Common myeloid progenitor, CD34-positive (primary cell): ENCODE measurements at places on chromosomes 1 and 21.
A peak's percentile ranks its signal among the peaks of the same experiment; 100 is the strongest.

- no peak for DNase-seq
Observed at GRCh38 chr21:42747746-42748351, 94.4 kb downstream of the PDE9A start.

- DNase-seq, result peak; percentile 2
Observed at GRCh38 chr1:115545791-115546733, 95.7 kb upstream of the VANGL1 start.

DNA sequence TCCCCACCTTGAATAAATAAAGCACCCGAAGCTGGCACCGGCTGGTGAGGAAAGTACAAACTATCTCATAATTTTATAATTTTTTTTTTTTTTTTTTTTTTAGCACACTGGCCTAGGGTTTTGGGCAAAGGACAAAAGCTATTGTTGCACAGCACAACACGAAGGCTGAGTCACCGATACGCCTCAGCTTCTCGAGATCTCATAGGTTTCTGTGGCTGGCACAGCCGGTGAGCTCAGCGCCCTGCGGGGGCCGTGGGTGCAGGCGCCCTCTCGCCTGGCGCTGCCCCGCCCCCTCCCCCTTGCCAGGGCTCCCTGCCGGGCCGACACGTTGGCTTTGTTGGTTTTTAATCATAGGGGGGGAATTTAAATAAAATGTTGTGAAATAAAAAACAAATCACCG is 17.2 kb downstream of the CASZ1 start:
- DNase-seq, result no peak

DNA sequence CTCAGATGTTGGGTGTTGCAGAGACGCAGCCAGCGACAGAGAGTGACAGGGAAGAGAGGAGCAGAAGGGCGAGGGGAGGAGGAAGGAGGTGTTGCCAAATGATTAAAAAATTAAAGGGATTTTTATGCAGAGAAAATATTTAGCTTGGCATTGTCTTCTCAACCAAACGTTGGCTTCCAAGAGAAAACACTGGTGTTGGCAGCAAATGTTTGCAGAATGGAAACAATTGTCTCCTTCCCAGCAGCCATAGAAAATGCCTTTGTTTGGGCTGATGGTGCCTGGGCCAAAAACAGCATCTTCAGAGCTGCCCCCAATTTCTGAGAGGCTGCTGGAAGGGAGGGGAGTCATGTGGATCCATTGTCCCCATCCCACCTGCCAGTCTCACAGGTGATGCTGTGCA is 29.7 kb upstream of the GRIK3 start:
- DNase-seq, result no peak

DNA sequence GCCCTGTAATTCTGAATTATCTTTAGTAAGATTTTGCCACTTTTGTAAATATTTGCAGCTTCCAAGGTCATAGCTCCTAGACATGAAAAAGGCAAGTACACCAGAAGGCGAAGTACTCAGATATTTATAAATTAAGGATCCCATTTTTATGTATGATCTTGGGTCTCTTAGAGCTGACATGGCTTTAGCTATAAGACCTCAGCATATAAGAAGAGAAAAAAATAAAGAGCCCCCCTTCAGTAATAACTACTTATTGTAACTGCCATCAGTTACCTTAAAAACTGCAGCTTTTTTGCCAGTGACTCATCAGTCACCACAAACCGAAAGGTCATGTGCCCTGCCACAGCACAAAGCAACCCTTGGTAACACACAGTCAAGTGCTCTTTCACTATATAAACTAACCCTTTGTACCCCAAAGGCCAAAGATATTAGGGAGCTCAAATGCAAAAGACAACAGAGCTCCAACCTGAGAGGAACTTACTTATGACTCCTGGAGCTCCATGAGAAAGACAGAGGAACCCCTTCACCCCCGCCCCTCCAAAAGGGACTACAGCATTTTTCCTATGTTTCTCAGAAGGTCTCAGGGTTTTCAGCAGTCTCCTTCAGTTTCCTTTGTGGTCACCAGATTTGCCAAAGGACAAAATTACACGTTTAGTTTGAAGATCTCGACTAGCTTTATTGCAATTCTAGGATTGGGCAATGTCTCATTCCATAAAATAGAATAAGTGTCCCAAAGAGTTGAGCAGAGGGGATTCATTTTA is 219.8 kb upstream of the DUSP10 start:
- DNase-seq, result peak; percentile 94

DNA sequence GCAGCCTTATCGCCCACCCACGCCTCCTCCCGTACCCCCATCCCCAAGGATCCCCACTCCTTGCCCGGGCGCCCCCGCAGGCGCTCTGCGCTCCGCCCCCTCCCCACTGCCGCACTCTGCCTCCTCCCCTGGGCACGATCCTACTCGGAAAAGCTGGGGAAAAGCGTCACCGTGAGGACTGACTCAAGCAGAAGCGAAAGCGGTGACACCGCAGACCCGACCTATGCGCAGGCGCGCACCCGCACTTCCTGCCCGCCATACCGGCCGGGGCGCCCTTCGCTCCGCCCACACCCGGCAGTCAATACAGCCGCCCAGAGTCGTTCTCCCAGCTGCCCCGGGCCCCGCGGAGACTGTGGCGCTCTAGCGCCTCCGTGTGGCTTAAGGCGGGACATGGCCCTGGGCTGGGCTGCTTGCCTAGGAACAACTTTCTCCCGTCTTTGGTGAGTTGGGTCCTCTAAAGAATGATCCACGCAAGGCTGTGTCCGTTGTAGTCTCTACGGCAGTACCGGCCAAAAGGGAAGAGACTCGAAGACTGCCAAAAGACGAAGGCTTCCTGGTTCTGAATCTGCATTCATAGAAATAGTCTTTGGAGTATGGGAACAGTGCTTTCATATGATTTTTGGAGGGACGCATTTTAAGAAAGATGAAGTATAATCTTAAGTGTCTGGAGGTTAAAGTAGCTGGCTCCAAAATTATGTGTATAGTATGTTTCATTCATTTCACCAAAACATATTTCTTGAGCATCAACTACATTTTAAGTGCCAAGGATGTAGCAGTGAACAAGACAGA is at the start of gene OMA1:
Gene OMA1, minus strand, starts transcription at position 207 of the 789 bp plus-strand sequence. CDS start 7,432 bp downstream, outside the sequence.
- peak; percentile 97 for DNase-seq

- DNase-seq, result no peak
Observed at GRCh38 chr21:26835027-26835713, 10.0 kb downstream of the ADAMTS1 start.

DNA sequence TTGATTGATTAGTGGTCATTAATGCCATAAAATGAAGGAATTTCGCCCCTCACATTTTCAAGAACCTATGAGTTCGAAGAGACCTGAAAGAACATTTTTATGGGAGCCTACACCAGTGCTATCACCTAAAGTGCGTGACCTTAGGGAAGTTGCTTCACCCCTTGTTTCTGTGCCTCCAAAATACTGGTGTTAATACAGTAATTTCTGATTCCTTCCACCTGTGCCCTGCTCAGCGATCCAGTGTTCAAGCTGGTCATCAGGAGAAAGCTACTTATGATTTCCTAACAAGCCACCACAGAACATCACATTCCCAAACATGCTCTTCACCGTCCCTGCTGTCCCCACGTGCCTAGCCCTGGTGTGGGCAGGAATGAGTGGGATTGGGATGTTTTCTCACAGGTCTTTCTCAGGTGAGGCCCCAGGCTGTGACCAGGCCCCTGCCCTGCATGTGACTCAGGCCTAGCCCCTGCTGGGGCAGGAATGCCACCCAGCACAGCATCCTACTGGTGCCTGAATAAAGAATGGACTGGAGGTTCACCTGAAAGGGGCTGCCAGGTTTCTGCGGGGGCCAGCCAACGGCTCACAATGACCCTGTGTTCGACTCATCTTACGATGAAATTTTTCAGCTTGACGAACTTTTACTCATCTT is 60.3 kb downstream of the CD247 start:
- no peak for DNase-seq

DNA sequence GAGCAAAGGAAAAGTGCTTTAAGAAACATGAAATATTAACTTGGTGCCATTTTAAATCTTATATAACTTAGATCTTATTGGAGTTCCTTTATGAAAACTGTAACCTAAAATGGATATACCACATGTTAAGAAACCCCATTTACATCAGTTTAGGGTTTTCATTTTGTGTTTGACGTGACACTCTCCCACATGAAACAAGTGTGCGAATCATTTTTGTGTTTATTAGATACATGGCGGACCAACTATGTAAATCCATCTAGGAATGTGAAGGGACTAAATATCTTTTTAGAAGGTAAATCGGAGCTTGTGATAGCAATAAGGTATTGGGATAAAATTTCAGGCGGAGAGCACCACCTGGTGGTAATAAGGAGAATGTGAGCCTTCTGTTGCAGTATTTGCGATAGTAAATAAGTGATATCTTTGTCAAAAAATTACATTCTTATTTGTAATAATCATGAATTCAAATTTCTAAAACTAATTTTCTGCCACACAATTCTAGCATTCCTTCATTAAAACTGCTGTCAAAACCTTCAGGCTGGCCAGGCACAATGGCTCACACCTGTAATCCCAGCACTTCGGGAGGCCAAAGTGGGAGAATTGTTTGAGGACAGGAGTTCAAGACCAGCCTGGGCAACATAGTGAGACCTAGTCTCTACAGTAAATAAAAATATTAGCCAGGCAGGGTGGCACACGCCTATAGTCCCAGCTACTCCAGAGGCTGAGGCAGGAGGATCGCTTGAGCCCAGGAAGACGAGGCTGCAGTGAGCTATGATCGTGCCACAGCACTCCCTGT is 31.3 kb downstream of the SMAP2 start:
- DNase-seq, result peak; percentile 82

- no peak for DNase-seq
Observed at GRCh38 chr1:183723571-183723970, 70.5 kb upstream of the APOBEC4 start.

- DNase-seq, result no peak
Observed at GRCh38 chr1:231045286-231045685, 5.2 kb upstream of the FAM89A start.

- no peak for DNase-seq
Observed at GRCh38 chr1:242128951-242129502, 130.1 kb upstream of the MAP1LC3C start.

GRCh38 chr1:197465528-197466327 is 197.7 kb downstream of the CRB1 start:
- no peak for DNase-seq

DNA sequence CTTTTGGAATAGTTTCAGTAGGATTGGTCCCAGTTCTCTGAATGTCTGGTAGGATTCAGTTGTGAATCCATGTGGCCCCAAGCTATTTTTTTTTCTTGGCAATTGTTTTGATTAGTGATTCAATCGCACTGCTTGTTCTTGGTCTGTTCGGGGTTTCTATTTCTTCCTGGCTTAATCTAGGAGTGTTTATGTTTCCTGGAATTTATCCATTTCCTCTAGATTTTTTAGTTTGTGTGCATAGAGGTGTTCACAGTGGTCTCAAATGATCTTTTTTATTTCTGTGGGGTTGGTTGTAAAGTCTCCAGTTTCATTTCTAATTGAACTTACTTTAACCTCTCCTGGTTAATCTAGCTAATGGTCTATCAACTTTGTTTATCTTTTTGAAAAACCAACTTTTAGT is 117.6 kb downstream of the NME7 start:
- DNase-seq, result no peak

- peak; percentile 9 for DNase-seq
Observed at GRCh38 chr1:23249787-23250454, 32.6 kb upstream of the HTR1D start.

GRCh38 chr1:2072109-2072806 is 22.0 kb downstream of the PRKCZ start:
- DNase-seq, result no peak

DNA sequence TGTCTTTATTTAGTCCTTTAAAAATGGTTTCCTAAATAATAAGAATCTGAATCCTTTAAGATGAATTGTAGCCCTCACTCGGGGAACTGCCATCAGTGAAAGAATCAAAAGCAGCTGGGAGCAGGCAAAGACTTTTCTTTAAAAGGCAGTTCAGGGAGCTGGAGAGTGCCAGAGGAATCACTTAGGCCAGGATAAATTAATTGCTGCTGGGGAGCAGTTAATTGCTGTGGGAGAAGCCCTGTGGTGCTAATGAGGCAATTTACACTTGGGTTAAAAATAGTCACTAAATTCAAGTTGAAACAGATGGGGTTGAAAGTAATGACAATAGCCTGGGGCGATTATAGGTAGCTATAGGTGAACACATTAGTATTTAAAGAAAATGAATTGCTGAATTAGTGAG is 38.7 kb upstream of the COL24A1 start:
- DNase-seq, result no peak

GRCh38 chr1:79945391-79945790 is 938.9 kb upstream of the ADGRL4 start:
- no peak for DNase-seq

- peak; percentile 42 for DNase-seq
Observed at GRCh38 chr1:19344372-19344810, 32.3 kb downstream of the SLC66A1 start.

DNA sequence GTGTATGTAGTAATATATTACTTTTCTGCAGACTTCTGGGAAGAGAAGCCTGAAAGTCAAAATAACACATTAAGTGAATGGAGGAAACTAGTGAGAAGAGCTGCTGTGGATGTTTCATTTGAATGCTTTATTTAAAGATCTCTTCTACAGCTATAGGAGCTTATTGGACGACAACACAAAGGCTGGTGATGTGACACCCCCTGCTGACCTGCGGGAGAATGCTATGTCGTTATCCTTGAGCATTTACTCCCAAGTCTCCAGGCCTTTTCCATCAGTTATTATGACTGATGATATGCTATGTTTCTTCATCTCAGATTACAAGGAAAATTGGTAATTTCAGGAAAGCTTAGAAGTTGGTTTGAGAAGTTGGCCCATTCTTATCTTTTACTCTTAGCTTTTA is 22.3 kb upstream of the PLA2G4A start:
- DNase-seq, result peak; percentile 48

DNA sequence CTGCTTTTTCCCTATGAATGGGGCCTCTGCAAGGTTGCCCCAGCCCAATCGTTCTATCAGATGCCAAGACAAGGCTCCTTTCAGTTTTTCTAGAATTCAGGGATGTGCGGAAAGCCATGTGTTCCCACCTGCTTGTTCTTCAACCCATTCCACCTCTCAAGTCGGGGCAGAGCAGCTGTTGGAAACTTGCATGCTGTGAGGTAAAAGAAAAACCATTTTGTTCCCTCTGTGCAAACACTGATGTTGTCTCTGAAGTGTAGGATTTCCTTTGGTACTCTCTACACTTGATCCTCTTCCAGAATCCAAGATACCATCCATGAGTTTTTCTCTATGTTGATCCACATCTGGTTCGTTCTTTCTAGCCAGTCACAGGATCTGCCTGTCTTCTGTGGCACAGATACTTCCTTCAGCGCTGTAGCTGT is 7.3 kb downstream of the IER5 start:
- no peak for DNase-seq
